ENCODE measurements at places on chromosomes 1 and 21.

DNA sequence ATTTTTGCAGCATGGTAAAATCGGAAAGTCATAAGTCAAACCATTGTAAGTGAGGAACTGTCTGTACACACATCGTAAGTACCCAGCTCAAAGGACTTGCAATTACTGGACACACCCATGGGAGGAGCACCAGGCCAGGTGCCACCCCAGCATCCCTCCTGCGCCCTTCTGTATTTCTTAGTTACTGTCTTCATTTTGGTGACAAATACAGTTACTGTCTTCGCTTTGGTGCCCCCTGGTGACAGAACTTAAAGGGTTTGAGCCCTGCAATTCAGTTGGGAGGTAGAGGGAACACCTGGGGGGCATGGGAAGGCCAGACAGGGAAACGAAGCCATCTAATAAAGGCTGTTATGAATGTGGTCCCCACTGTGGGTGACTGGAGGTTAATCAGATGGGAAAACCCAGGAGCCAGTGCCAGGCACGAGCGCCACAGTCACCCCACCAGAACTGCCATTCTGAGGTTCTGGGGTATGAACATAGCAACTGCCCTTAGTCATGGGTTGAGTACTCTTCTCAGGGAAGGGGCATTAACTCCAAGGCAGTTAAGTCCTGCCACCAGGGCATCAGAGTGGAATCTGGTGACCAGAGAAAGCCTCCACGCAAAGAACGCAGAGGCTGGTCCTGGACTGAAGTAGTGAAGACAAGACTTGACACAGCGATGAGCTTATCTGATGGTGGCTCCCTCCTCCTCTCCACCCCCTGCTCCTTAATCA is 612.9 kb downstream of the PTPRU start:
- DNase-seq: peak; percentile 49

DNA sequence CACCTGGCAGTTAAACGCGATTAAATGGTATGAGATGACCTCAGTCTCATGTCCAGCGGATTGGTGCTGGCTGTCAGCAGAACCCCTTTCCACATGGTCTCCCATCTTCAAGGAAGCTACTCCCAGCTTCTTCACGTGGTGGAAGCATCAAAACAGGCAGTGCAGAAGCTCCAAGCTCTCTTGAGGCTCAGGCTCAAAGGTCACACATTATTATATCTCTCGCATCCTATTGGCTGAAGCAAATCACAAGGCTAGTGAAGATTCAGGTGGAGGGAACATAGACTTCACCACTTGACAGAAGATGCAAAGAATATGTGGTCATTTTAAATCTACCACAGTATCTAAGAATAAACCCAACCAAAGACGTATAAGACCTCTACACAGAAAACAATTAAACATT is 181.9 kb downstream of the VPS13D start:
- DNase-seq: no peak

GRCh38 chr1:5776035-5776550 is 216.1 kb downstream of the NPHP4 start:
- no peak for DNase-seq

DNA sequence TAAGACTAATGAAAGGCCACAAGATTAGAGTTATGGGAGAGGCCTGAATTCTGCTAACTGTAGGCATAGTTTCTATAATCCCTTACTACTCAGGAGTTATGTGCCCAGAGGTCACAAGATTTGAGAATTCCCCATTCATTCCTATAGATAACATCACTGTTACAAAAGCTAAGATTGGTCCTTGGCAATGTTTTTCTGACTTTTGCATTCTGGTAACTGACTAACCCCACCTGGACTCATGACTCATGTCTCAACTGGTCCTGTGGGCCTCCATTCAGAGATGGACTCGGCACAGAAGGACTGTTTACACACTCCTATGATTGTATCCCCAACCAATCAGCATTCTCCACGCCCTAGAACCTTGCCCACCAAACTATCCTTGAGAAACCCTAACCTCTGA is 249.0 kb upstream of the ZP4 start:
- no peak for DNase-seq

DNA sequence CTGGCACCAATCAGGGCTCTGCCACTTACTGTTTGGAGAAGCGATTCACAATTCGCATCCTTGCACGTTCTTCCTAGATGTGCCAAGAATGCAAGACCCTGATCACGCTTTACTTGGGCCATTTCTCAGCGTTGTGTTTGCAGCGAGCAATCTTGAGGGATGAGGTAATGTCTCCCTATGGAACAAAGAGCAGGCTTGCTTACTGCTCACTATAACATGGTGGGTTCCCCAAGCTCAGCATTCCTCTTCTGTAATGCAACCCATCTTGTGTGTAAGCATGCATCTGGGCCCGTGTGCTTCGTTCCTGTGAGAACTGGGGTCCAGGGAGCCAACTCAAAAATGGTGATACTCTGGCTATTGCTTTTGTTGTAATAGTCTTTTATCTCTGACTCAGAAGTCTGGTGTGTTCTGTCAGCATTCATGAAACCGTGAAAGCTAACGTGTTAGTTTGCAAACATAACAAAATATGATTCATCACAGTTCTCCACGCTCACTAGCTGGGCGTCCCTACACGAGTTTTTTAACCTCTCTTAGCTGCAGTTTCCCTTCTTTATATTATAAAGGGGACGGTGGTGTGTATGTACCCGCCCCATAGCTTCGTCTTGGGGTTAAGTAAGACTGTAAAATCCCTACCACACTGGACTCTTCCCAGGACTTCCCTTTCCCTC is 33.3 kb downstream of the DNTTIP2 start:
- DNase-seq: peak; percentile 44

GRCh38 chr1:226697151-226697928 is 41.7 kb downstream of the ITPKB start:
- no peak for DNase-seq

DNA sequence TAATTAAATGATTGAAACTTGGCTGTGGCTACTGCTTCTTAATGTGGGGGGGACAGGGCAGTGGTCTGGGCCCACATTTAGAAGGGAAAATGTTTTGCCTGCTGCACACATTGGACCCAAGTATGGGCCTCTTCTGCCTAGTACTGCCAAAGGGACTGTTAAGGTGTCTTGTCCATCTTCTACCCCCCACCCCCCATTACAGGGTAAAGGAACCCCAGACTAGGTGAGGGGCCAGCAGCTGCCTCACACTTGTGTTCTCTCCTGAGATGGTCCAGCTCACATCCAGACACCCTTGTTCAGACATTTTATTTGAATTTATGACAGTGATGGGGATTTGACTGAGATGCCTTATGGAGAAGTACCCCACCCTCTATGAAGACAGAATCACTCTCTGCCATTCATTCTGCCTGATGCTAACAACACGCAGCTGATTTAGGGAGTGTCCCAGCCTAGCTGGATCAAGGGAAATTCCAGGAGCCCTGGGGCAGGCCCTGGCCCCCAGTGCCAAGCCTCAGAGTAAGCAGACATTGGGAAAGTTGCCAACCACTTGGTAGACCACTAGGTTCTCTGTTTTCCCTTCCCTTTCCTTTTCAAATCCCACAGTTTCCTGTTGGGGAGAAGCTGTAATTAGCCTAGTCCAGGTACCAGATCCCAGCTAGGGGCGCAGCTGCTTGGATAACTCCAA is 42.1 kb downstream of the YARS1 start:
- no peak for DNase-seq

- no peak for DNase-seq
Observed at GRCh38 chr1:233759665-233760064, 144.8 kb upstream of the SLC35F3 start.

Measured in NCI-H345 (cell line).